Mesendoderm (in vitro differentiated cells): ENCODE measurements at places on chromosomes 3 and 15.

DNA sequence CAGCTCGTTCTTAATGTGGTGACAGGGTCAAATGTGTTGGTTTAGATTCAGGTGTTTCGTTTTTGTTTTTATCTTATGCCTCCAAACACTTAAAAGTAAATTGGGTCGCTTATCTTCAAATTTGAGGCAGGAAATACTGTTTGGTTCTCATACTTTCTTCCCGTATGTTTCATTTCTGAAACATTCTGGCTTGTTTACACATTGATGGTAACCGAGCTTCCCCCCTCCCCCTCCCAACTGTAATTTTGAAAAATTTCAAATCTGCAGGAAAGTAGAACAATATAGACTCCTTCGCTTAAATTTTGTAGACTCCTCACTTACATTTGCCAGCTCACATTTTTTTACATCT is 64.9 kb downstream of the CMTM8 start:
- DNase-seq = no peak

- DNase-seq = no peak
These were observed 31.4 kb downstream of the FSD2 start for GRCh38 chr15:82774496-82774895.

GRCh38 chr3:185421577-185422232 is 58.8 kb downstream of the MAP3K13 start:
- no peak for DNase-seq

- peak; percentile 97 for DNase-seq
These were observed 53.0 kb upstream of the DAZL start for GRCh38 chr3:16658004-16658924.

- no peak for DNase-seq
These were observed 6.8 kb upstream of the DUSP7 start for GRCh38 chr3:52063026-52063723.
